Motor neuron (in vitro differentiated cells): ENCODE measurements at places on chromosomes 11 and 22.

DNA sequence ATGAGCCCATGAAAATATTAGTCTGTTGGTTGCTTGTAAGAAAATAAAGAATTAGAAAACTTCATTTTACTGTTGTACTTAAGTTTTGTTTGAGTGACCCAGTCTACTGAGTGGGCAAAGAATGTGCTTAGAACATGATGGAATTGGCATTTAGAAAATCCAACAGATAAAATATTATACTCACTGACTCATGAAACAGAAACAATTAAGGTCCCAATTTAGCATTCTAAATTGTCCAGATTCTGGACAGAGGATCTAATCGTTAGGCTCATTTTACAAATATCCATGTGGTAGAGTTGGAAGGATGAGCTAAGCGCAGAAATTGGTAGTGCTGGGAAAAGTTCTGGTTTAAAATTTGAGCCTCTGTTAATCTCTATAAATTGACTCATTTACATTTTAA, 45.4 kb downstream of the METTL15 start:
- no peak for ATAC-seq

DNA sequence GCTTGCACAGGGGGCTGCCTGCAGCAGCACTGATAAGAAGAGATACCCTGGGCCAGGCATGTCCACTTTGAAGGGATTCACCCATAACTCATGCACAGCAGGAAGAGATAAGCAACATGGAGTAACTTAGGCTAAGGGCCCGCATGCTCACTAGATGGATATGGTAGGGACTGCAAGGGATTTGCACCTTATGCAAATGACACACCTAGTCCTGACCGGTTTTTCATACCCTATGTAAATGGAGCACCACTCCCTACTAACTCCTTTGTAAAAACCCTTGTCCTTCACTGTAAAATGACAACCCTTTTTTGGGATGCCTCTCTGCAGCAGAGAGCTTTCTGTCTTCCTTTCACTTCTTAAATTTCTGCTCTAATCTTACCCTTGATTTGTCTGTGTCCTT, 658.9 kb upstream of the CCDC179 start:
- no peak for ATAC-seq

GRCh38 chr11:80595011-80595410, 1154.2 kb upstream of the TENM4 start:
- ATAC-seq: no peak

DNA sequence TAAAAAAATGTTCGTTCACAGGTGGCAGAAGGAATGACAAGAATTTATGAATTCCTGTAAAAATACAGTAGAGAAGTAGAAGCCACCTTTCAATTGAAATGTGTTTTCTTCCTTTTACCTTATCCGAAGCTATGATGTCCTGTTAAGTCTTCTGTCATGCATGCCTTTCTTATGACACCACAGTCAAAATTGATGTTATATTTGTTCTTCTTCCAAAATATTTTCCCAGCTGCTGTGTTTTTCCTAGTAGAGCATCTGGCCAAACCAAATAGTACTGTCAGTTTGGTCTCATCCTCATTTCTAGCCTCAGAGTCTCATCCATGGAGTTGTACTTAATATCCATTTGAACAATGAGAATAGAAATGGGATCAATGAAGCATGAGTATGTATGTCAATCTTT, 206.1 kb downstream of the PGR start:
- no peak for ATAC-seq

DNA sequence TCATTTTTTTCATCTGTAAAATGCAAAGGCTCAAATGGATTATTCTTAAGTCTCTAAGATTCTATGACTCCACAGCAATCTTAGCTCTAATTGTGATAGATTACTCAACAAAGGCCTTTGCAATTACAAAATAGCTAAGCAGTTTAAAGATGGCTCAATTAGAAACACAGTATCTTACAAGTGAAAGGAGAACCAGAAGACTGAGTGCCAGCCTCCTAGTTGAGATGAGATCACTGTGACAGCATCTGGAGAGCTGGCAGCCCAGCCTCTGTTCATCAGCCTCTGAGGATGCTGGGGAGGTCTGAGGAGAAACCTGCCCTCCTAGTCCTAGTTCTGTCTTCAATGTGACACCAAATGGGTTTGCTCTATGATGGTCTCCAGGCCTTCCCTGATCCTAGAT, 158.4 kb upstream of the NARS2 start:
- no peak for ATAC-seq
